ENCODE measurements at places on chromosomes 5 and 9. TPM values are rescaled to one million over a fixed set of nuclear protein-coding genes. Genes with fewer than 3 reads are reported as not detected.

AGXT2 gene
- total RNA-seq, result not detected

SAXO1 gene
- total RNA-seq, result not detected

NTMT1 gene
- total RNA-seq, result 85.6 TPM

FGF10 gene
- total RNA-seq, result not detected

SPATA31D3 gene
- total RNA-seq, result not detected

FOXD4L3 gene
- 0.12 TPM for total RNA-seq

ZSWIM6 gene
- total RNA-seq, result 5.4 TPM

PCDHGB3 gene
- 0.21 TPM for total RNA-seq

CER1 gene
- total RNA-seq, result not detected

FOXD1 gene
- 12.8 TPM for total RNA-seq

DDX46 gene
- 60.0 TPM for total RNA-seq

CDC25C gene
- 9.4 TPM for total RNA-seq

PCDHB11 gene
- 0.08 TPM for total RNA-seq

RNF180 gene
- total RNA-seq, result 0.36 TPM

SPINK7 gene
- not detected for total RNA-seq

SMIM27 gene
- 10.7 TPM for total RNA-seq

MGAT4B gene
- total RNA-seq, result 204 TPM

SSNA1 gene
- total RNA-seq, result 143 TPM

BTF3 gene
- 1,119 TPM for total RNA-seq

GMCL2 gene
- not detected for total RNA-seq

ZBED3 gene
- 4.7 TPM for total RNA-seq

DMAC1 gene
- 77.5 TPM for total RNA-seq

PRSS3 gene
- 9.9 TPM for total RNA-seq

ELAVL2 gene
- total RNA-seq, result 0.05 TPM

LRRC26 gene
- 1.5 TPM for total RNA-seq

ZDHHC11B gene
- total RNA-seq, result 1.1 TPM

C5orf52 gene
- total RNA-seq, result not detected

SLC6A19 gene
- 0.38 TPM for total RNA-seq

TMC1 gene
- total RNA-seq, result 0.03 TPM

SLC36A3 gene
- total RNA-seq, result not detected

ACTBL2 gene
- total RNA-seq, result 0.07 TPM

COL5A1 gene
- 54.8 TPM for total RNA-seq

PRR16 gene
- total RNA-seq, result not detected

NEURL1B gene
- 8.5 TPM for total RNA-seq

FYB1 gene
- 9.0 TPM for total RNA-seq

C5orf34 gene
- total RNA-seq, result 5.3 TPM

CDH6 gene
- total RNA-seq, result 0.09 TPM

ZFAND5 gene
- 271 TPM for total RNA-seq

C9orf85 gene
- 15.3 TPM for total RNA-seq

GPR21 gene
- total RNA-seq, result not detected

GABRA6 gene
- not detected for total RNA-seq

TERT gene
- total RNA-seq, result 2.7 TPM

GPR150 gene
- total RNA-seq, result 0.16 TPM

Measured in A549 treated with Hydrocortisone at 1 μM for 4 hours (cell line).